Activated CD4-positive, alpha-beta memory T cell treated with anti-CD3 and anti-CD28 coated beads, Interleukin-2, amount 10 ng/mL, durations not matched to agents 7 days and 5 days (primary cell): ENCODE measurements at places on chromosomes 7 and 10. TPM values are rescaled to one million over a fixed set of nuclear protein-coding genes. Genes with fewer than 3 reads are reported as not detected.

DNA sequence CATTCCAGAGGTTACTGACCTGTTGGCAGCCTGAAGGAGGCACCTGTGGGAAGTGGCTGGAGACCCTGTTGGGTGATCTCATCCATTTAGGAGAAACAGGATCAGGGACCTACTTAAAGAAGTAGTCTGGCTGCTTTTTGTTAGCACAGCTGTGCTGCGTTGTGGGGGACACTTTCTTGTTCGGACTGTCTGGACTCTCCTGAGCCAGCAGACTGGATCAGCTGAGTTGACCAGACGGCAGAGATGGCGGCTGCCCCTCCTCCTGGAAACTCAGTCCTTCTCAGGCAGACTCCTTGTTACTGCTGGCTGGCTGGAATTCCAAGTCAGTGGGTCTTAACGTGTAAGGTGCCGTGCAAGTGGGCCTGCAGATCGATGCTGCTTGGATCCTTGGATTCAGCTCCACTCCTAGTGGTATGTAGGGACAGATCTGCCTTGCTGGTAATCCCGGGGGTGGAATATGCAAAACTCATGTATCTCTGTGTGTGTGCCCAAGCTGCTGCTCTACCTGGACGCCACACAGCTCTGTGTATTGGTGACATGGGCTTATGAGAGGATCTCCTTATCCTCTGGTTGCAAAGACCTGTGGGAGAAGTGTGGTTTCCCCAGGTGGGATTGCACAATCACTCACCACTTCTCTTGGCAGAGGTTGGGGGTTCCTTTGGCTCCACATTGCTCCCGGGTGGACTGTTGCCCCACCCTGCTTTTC, 87.3 kb downstream of the CCSER2 start:
- no peak for DNase-seq

DNA sequence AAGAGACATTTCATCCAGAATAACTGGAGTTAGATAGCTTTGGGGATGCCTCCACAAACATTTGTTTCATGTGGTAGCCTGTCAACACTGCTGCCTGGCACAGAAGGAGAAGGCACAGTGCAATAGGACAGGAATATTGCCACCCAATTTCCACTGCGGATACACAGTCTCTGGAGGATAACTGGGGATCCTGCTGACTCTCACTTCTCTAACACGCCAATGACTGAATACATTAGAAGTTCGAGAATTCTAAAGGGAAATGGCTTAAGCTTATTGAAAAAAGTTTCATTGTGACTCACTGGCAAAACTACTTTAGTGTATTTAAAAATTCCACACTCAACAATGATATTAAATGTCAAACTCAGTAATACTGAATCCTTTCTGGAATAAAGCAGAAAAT, 12.9 kb downstream of the ARL3 start:
- DNase-seq, result no peak

GRCh38 chr10:26800468-26800867, 60.3 kb downstream of the ABI1 start:
- no peak for DNase-seq

DNA sequence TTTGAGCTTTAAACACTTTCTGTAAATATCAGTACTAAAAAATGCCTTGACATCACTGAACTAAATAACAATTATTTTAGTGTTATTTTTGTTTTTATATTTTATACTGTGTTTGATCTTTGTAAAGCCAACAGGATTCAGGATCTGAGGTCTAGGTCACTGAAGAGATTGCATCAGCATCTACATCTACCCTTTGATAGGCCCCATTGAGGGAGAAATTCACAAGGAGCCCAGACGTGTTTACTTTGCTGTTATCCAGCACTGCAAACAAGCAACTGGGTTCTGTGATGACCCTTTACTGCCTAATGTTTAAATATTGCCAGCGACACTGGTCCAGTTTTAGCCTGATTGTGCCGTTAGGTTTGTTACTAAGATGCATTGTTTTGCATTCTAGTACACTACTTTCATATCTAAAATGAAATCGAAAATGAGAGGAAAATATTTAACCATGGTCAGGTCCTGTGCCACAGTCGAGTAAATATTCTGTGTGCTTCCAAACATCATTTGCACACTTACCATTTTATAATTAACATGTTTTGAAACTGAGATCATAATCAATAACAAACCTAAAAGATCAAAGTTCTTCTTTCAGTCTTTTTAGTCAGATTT, 48.7 kb downstream of the SP8 start:
- no peak for DNase-seq

DNA sequence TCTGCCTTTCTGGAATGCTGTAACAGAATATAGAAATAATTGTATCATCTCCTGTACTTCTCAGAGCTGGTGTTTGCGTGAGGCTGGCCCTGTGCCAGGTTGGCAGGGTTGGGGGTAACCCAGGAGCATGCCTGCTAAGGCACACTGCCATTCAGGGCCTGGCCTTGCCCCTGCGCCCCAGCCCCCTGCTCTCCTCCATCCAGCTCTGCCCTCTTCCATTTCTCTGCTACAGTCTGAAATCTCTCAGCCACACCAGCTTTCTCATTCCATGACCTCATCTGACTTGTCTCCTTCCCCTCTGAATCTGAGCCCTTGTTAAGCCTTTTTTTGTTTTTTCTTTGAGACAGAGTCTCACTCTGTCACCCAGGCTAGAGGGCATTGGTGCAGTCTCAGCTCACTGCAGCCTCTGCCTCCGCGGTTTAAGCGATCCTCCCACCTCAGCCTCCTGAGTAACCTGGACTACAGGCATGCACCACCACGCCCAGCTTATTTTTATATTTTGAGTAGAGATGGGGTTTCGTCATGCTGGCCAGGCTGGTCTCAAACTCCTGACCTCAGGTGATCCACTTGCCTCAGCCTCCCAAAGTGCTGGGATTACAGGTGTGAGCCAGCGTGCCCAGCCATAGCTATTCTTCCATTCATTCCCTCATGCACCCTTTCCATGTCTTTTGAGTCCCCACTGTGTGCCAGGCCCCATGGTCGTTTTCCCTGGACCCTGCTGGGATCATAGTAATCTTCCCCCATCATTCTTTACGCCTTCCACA, 206.8 kb downstream of the CUX1 start:
- no peak for DNase-seq

GRCh38 chr10:71694567-71694968, 25.0 kb downstream of the C10orf105 start:
- DNase-seq, result peak; percentile 59

DNA sequence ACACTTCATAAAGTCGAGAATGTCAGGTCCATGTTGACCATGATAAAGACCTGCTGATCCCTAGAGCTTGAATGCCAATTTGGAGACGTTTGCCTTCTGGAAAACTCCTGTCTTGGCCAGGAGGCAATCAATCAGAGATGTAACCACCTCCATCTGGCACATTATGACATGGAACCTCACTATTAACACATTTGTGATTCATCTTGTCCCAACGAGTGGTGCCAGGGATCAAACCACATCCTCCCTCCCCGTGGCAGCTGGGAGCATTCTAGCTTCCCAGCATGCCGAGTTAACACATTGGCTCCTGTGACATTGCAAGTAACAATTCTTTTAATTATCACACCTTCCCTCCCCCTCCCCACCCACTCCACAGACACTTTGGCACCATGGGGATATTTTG, 84.0 kb upstream of the PPP1R17 start:
- DNase-seq, result no peak

CPN1 gene
- total RNA-seq, result not detected

DCLRE1A gene
- total RNA-seq, result 17.8 TPM
